ENCODE measurements at places on chromosomes 2 and 18.
A peak's percentile ranks its signal among the peaks of the same experiment; 100 is the strongest.

DNA sequence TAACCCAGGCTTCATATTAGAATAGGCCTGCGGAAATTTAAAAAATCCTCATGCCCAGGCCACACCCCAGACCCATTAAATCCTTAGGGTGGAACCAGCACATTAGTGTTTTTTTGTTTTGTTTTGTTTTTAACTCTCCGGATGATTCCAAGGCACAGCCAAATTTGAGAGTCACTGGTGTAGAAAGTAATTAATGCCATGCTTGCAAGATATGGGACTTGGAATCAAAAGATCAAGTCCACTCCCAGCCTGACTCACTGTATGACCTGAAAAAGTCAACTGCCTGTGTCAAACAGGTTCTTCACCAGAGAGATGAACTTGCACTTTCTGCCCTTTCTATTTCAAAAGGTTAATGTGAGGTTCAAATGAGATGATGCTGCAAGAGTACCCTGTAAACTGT lies 310.3 kb upstream of the LYPD1 start:
- DNase-seq: no peak

GRCh38 chr2:111048856-111049768 lies 71.6 kb upstream of the BCL2L11 start:
- DNase-seq: no peak

- no peak for DNase-seq
These were observed 112.9 kb upstream of the STK17B start for GRCh38 chr2:196284144-196284844.

DNA sequence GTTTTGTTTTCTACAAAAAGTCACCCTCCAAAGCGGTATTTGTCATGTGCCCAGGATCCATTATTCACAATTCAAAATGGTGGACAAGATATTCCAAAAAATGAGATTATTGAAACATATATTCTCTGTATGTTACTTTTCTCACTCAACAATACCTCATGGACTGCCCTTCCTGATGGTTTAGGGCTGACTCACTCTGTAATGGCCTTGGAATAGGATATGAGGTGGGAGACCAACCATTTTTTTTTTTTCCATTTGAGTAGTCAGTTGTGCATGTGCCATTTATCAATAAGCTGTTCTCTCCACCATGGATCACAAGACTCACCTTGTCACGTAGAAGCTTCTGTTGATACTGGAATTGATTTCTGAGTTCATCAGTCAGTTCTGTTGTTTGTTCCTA lies 64.5 kb downstream of the LYPD6 start:
- no peak for DNase-seq

DNA sequence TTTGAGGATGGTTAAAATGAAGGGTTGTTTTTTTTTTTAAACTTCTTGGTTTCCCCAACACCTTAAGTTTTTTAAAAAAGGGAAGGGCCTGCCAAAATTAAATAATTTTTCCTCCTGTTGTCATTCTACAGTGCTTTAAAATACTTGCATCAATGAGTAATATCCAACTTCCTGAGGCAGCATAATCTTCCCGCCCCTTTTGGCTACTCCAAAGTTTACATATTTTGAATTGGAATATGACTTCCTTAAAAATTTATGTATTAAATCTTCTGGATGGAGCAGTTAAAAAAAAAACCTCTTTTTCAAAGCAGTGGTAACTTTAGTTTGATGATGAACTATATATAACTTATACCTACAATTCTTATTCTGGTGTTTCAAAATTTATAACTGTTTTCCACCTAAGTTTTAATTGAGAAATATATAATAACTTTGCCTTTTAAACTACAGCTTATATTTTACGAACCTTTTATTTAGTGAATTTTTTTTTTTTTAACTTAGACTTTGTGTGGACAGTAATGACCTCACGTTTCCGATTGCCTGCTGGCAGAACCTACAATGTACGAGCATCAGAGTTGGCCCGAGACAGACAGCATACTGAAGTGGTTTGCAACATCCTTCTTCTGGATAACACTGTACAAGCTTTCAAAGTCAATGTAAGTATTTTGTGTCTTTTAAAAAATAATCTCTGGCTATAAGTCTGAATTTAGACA lies 49.8 kb downstream of the PTPN4 start:
- no peak for DNase-seq

GRCh38 chr2:176202491-176202890 lies 14.0 kb downstream of the HOXD1 start:
- DNase-seq: no peak

DNA sequence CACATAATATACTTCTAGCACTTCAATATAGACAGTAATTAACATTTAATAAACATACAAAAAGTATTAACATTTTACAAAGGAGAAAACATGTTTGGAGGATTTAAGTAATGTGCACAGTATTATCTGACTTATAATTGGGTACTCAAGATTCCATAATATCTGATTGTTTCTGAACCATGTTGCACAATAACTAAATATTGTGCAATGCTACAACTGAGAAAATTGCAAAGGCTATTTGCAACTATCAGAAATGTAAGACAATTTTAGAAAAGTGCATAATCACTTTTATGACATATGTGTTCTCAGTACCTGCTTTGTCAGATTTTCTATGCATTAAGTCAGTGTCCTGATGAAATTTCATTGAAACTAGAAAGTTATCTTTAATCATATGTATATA lies 934.6 kb downstream of the SOCS6 start:
- DNase-seq: no peak

DNA sequence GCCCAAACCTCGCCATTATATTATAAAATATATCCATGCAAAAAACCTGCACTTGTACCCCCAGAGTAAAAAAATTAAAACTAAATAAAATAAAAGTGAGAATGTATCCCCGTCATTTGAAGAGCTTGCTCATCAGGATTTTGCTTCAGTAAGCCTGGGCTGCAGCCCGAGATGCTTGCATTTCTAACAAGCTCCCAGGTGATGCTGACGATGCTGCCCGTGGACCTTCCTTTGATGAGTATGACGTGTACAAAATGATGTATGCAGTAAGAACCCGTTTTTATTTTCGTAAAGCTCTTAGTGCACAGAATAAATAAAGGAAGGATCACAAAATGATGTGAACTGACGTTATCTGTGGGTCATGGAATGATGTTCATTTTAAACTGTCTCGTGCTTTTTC lies 63.5 kb downstream of the CRACDL start:
- DNase-seq: no peak

GRCh38 chr2:54106631-54107454 lies 8.6 kb upstream of the ACYP2 start:
- DNase-seq: no peak

DNA sequence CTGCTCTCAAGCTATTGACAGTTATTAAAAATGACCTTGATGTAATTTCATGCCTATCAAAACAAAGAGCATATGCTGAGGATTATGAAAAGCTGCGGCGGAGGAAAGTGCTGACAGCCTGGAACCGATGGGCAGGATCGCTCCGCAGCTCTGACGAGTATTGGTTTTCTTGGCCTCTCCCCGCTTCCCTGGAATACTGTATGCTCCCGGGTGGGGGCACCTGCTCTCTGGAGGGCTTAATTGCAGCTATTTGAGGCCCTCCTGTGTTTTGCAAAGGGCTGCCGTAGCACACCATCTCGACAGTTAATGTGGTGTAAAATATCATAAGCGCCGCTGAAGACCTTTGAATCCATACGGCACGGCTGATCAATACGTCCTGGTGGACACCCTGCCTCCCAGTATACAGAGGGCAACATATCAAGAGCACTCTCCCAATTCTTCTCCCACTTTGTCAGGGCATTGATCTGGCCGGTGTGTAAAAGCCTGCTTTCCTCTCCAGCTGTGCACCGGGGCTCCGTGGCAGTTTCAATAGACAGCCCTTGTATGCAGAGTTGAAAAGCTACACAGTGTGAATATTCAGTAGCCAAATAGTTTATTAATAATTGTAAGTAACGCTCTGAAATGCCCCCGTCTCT lies 662.4 kb downstream of the GALR1 start:
- DNase-seq: no peak

- no peak for DNase-seq
These were observed 208.5 kb upstream of the FN1 start for GRCh38 chr2:215644233-215644897.

- no peak for DNase-seq
These were observed 3.4 kb downstream of the NCOA1 start for GRCh38 chr2:24494410-24494809.

GRCh38 chr18:62784338-62784965 lies 69.1 kb downstream of the PHLPP1 start:
- DNase-seq: no peak

DNA sequence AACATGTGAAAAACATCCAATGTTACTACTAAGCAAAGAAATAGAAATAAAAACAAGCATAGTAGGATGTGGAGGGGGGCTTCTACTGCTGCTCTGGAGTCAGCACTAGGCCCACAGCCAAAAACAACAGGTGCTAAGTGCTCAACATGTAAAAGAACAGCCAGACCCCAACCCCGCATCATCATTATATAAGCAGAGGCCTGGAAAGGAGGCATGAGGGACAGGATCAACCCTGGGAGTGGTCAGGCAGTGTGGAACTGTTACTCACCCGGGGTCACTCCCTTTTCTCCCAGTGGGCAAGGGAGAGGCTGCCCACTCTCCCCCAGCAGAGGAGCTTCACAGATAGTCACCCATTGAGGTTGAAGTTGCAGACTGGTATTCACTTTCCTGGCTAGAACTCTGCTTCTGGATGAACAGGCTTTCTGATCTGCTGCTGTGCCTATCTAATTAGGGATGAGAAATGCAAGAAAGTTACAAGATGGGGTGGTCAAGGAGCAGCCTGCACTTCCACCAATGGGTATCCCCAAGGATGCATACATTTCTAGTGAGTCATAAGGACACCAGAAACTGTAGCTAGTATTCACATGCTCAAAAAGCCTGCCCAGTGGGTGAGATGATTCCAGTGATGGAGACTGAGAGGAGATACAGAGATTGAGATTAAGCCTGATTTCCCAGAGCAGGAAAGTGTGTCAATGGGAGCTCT lies 480.1 kb upstream of the TCF4 start:
- DNase-seq: no peak

DNA sequence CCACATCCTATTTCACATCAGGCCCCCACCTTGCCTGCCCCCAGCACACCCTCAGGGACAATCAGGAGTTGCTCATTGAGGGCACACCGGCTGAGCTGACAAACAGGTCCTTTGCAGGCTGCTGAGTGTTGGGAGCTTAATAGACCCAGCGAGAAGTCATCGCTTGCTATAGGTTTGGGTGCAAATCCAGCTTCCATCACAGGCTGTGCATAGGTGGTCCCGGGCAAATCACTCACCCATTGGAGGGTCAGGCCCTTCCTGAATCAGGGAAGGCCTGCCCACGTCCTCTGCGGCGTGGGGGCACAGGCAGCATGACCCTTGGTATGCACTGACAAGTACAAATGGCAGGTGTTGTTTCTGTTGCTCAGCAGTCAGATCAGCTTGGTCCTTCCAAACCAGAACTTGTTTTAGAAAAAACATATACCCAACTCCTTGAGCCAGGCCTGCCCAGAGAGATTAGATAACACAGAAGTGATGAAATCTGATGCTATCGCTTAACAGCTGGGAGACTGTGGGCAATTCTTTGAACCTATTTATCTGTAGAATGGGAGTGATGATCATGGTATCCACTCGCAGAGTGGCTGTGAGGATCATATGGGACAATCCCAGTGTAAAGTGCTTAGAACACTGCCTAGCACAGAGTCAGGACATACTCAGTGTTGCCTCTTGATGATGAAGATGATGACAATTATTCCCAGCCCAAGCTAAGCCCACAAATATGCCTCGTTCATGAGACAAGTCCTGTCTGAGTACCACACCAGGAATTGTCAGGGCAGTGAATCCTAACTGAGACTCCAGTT lies 34.9 kb downstream of the SMAD7 start:
- DNase-seq: no peak

- DNase-seq: peak; percentile 40
These were observed 84.1 kb upstream of the POMC start for GRCh38 chr2:25252291-25253152.

GRCh38 chr18:35661483-35662146 lies 80.1 kb downstream of the GALNT1 start:
- peak; percentile 49 for DNase-seq

DNA sequence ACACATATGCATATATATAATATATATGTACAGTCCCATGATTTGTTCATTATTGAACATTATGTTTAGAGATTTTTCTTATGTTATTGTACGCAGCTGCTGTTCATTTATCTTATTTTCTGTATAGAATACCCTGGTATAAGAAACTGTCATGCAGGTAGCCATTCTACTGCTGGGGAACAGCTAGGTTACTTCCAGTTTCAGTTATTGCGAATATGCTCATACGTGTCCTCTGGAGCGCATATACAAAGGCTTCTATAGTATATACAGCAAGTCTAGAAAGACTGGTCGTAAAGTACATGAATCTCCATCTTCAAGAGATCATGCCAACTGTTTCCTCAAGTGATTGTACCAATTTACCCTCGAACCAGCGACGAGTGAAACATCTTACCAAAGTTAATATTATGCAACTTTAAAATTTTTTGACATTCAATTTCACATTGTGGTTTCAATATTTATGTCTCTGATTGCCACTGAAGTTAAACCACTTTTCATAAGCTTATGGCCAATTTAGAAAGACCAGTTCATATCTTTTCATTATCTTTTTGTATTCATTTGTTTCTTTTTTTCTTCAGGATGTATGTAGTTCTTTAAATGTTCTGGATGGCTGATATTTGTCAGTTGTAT lies 53.5 kb downstream of the RDH14 start:
- no peak for DNase-seq

DNA sequence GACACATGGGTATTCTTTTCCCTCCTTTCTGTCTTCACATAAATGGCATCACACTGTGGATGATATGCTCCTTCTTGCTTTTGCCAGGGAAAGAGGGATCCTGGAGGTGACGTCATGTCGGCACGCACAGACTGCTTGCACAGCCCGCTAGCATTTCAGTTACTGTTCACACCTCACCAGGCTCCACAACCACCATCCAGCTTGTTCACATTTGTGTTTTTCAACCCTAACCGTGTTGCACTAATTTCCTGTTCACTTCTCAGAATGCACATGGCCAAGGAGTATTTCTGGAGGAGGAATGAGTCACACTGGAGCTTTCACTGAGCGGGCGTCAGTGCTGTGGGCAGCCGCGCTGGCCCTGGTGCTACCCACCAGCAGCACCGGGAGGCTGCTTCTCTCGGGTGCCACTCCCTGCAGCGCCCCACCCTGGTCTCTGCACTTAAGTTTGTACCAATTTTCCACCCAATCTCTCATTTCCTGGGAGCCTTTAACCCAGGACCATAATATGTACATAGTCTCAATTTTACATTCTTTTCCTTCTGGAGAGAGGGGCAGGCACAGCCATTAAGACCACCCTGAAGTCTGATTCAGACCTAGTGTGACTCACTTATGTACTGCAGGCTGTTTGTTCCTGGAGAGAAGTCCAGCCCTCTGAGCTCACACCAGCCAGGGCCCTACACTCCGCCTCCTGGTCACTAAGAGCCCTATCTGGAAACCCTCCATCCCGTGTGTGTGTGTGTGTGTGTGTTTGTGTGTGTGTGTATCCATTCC lies 65.1 kb downstream of the MBP start:
- DNase-seq: no peak

GRCh38 chr18:22052405-22053105 lies 116.8 kb upstream of the GATA6 start:
- DNase-seq: no peak

Data from DMS153 (cell line).